Stimulated activated CD4-positive, alpha-beta T cell treated with anti-CD3 and anti-CD28 coated beads, Interleukin-15, amount 100 ng/mL, for 48 hours (primary cell): ENCODE measurements at places on chromosomes 6 and 20.
A peak's percentile ranks its signal among the peaks of the same experiment; 100 is the strongest.

GRCh38 chr6:157804448-157805327 is 18.4 kb upstream of the SNX9 start:
- peak; percentile 27 for DNase-seq

DNA sequence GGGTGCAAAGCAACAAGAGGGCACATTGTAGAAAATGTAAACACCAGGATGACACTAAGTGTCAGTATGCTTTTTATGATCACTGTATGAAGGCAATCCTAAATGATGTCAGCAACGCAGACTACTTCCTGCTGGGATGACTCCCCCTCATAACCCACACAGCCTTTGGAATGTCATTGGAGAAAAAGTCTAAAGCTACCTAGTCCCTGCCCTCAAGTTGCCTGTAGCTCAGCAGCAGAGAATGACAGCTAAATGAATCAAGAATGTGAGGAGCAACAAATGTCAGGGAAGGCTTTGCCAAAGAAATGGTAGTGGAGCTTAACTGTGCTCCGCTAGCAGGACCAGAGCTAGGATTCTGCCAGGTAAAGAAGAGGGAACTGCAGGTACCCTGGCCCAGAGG is 555.6 kb downstream of the CD83 start:
- no peak for DNase-seq

DNA sequence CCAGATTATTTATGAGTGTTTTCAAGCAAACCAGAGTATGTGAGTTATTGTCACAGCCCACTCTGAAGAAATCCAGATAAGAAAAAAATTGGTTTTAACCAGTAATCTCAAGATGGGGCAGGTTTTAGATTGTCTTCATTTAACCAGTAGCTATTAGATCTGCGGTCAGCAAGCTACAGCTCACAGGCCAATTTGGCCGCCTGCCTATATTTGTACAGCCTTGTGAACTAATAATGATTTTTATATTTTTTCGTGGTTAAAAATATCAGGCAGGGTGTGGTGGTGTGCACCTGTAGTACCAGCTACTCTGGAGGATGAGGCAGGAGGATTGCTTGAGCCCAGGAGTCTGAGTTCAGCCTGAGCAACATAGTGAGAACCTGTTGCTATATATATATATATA is 5.0 kb downstream of the FAM209B start:
- DNase-seq = no peak

- no peak for DNase-seq
Observed at GRCh38 chr6:105348897-105349296, 54.0 kb downstream of the PREP start.

DNA sequence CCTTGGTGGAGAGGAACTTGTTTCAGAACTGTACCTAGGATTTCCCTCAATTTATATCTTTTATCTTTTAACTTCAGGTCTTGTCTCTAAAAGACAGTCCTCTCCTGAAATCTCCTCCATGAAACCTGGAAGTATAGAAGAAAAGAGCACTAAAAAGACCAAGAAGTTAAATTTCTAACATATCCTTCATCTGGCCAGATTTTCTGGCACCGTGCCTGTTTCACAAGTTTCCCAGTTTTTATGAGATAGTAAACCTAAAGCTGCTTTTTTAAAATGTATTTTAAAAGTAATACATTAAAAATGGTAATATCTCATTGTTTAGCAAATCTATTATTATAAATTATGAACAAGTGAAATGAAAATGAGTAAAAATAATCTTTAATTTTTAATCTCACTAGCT is 348.3 kb upstream of the RSPO3 start:
- no peak for DNase-seq

- no peak for DNase-seq
Observed at GRCh38 chr6:148416330-148416965, 73.8 kb downstream of the SASH1 start.

GRCh38 chr6:55827818-55828522 is 47.4 kb downstream of the BMP5 start:
- no peak for DNase-seq
